ENCODE measurements at places on chromosomes 4 and X.
A peak's percentile ranks its signal among the peaks of the same experiment; 100 is the strongest.

- DNase-seq, result no peak
Measured at GRCh38 chrX:68876731-68877130, 47.9 kb downstream of the EFNB1 start.

GRCh38 chrX:40550066-40550465 lies 30.7 kb upstream of the ATP6AP2 start:
- no peak for DNase-seq

GRCh38 chrX:125306335-125306866 lies 13.3 kb upstream of the TEX13C start:
- DNase-seq, result no peak

DNA sequence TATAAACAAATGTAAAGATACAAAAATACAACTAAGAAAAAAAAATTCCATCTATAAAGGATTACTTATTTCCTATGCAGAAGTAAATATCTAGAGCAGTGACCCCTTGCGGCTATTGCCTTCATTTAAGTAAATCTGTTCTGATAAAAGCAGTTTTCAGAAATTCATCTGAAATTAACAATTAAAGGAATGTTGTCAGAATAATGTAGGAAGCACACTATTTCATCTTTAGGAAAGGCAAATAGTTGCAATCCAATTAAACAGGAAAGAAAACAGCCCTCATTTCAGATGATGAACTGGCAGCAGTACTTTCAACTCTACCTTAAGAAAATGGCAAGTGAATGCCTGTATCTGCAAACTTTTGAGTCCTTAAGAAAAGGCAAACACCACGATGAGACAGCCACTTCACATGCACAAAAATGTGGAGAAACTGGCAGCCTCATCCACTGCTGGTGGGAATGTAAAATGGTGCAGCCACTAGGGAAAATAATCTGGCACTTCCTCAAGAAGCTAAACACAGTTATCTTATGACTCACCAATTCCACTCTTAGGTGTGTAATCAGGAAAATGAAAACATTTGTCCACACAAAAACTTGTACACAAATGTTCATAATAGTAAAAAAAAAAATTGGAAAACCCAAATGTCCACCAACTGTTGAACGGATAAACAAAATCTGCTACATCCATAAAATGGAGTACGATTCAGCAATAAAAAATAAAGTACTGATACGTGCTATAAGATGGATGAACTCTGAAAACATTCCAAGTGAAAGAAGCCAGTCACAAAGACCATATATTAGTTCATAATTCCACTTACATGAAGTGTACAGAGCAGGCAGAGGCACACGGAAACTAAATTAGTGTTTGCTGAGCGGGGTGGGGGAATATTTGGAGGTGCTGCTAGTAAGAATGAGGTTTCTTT lies 2.0 kb upstream of the THAP9 start:
- DNase-seq, result peak; percentile 94

DNA sequence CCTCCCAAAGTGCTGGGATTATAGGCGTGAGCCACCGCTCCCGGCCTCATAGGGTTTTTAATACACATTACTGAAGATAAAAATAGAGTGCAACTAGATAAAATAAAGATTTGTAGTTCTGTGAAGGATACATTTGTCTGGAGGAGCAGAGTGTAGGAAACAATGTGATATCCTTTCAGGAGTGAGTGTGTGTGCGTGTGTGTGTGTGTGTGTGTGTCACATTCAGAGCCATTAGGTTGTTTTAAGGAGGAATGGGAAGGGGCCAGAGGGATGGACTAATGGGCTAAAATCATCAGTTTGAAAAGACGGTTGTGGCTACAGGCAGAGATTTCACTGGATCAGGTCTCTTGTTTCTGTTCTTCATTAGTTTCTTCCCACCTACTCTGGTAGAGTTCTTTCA lies 40.0 kb downstream of the RBPJ start:
- no peak for DNase-seq

GRCh38 chrX:9476810-9477575 lies 12.1 kb downstream of the TBL1X start:
- DNase-seq, result no peak
